ENCODE measurements at places on chromosomes 5 and 9.

GRCh38 chr5:135221696-135222095, 177.3 kb downstream of the MACROH2A1 start:
- DNase-seq, result no peak

- no peak for DNase-seq
These were observed 196.5 kb downstream of the SNX18 start for GRCh38 chr5:54713923-54714581.

GRCh38 chr5:181138258-181138657, 7.3 kb upstream of the OR2V1 start:
- DNase-seq, result no peak

DNA sequence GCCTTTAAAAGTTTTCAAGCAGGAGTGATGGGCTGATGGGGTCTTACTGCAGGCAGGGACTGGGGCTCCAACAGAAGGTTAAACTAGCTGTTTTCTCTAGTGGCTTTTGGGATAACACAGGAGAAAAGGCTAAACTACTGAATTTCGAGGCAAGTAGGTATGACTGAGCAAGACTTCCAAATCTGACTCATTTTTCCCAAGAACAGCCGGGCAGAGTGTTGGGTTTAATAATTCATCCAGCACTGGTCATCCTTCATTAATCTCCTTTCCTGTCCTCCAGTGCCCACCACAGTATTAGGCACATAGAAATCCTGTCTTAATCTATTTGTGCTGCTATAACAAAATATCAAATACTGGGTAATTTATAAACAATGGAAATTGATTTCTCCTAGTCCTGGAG, 20.5 kb downstream of the MSX2 start:
- no peak for DNase-seq

All from SHP77 (cell line).